Myocyte (in vitro differentiated cells): ENCODE measurements at places on chromosomes 1 and 21. TPM values are rescaled to one million over a fixed set of nuclear protein-coding genes. Genes with fewer than 3 reads are reported as not detected.

The GREM2 gene
- total RNA-seq = 0.08 TPM in 1 of 2 replicates, not detected in the other

The DYNLT4 gene
- not detected in 2 replicates for total RNA-seq

The RAB42 gene
- 1.2 and 2.0 TPM in 2 replicates for total RNA-seq

The NR1I3 gene
- not detected in 2 replicates for total RNA-seq

The RGS13 gene
- 0.62 and 0.68 TPM in 2 replicates for total RNA-seq

The ADAMTS4 gene
- total RNA-seq = 19.7 and 22.4 TPM in 2 replicates

The RGS1 gene
- total RNA-seq = 0.43 TPM in 1 of 2 replicates, not detected in the other

The FCRL1 gene
- not detected in 2 replicates for total RNA-seq

The PTPN22 gene
- 1.4 and 2.0 TPM in 2 replicates for total RNA-seq

The ZNF697 gene
- total RNA-seq = 2.7 and 3.0 TPM in 2 replicates

The LAD1 gene
- total RNA-seq = 22.3 and 27.0 TPM in 2 replicates

The CACHD1 gene
- total RNA-seq = not detected in 2 replicates

The APCS gene
- not detected in 2 replicates for total RNA-seq
